ENCODE measurements at places on chromosomes 2 and 18.
A peak's percentile ranks its signal among the peaks of the same experiment; 100 is the strongest.

- no peak for DNase-seq
Observed at GRCh38 chr2:36329251-36329650, 26.3 kb upstream of the CRIM1 start.

- DNase-seq, result peak; percentile 84
Observed at GRCh38 chr2:86105969-86106945, at the start of gene PTCD3. Gene PTCD3 (plus strand): TSS chr2:86106235. CDS start chr2:86106248, 13 bp downstream.

GRCh38 chr2:129762386-129763189, 216.9 kb upstream of the RAB6C start:
- DNase-seq, result no peak

DNA sequence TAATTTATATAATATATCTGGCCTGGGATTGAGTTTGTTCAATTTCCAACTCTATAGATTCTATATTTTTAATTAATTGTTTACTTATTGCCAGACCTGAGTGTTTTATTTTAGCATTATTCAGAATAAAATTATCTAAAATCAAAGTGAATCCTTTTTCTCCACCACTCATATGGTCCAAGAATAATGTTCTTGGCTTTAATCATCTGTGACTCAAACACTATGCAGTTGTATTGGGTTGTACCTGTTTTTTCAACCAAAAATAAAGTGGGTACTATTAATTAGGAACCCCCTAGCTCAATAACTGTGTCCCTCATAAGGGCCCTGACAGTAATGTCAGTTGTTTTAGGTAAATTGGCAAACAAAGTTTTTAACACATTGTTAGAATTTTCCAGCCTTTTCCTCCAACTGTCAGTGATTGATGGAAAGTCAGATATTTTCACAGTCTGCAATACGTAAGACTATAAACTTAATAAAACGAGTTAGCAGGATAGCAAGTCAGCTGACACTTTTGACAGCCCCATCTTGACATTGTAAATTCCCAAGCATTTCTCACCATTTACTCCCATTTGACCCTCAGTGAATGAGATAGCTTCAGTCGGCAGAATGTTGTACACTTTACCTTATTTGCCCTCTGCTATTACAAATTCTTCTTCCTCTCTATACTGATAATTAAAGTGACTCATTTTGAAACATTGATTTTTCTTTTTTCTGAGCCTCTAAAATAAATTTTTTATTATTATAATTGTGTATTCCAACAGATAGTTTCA, 587.4 kb downstream of the METTL4 start:
- DNase-seq, result no peak

- no peak for DNase-seq
Observed at GRCh38 chr2:120866483-120867140, 130.9 kb downstream of the GLI2 start.

GRCh38 chr2:202335791-202336467, 40.2 kb upstream of the BMPR2 start:
- DNase-seq, result no peak

DNA sequence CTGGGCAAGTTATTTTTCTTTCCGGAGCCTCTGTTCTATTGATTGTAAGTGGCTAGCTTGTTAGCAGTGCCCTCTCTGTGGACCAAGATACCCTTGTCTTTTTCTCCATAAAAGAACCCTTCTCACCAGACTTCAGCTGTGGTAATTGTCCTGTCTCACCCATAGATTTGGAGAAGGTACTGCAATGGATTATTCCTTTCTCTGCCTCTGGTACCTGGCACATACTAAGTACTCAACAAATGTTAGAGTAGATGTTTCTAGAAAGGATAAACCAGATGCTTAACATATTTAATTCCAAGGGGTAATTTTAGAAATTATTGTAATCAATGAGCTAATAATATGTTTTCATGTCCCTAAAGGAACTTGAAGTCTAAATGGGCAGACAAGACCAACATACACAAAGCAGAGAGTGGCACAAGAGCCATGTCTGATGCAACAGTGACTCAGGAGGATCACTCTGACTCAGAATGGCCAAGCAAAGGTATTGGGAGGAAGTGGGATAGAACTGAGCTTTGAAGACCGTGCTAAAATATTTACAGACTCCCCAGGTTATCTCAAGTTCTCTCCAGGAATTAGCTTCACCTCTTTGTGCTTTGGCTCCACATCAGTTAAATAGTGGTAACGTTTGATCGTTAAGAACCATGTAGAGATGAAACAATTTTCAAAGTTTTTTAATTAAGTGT, 129.7 kb upstream of the OSR1 start:
- no peak for DNase-seq

DNA sequence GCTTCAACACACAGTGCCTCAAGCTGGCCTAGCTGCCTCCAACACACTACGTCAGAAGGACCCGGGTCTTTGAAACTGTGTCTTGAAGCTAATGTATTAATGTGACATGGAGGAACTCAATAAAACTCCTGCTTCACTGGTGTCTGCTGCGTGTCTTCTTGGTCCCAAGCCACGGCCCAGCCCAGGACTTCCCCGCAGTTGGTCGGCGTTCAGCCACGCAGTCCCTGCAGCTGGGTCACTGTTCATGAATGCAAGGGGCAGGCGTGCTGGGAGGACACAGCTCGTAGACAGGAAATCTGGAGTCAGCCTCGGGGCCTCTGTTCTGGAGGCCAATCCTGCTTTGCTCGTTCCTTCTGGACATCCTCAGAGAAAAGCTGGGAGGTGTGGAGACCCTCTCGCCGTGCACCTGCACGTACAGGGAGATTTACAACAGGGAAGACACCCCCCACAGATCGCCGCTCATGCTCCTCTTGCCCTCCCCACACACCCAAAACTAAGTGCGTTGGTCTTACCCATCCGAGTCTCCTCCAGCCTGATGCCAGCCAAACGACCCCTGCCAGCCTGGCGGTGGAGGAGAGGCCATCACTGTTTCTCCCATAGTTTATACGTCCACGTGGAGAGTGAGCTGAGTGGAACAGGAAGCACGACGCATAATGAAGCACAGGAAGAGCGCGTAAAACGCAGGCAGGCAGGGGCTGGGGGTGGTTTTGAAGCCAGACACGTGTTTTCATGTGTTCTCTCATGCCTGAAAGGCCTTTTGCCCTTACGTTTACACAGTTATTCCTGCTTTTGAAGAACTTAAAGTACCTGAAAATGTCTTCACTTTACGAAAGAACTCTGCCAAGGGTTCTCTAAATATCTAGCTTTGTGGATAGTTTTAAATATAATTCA, 39.7 kb downstream of the ADI1 start:
- DNase-seq, result no peak

- no peak for DNase-seq
Observed at GRCh38 chr2:217899231-217900009, 103.4 kb downstream of the TNS1 start.

GRCh38 chr2:234024304-234024703, 26.2 kb upstream of the SPP2 start:
- no peak for DNase-seq

DNA sequence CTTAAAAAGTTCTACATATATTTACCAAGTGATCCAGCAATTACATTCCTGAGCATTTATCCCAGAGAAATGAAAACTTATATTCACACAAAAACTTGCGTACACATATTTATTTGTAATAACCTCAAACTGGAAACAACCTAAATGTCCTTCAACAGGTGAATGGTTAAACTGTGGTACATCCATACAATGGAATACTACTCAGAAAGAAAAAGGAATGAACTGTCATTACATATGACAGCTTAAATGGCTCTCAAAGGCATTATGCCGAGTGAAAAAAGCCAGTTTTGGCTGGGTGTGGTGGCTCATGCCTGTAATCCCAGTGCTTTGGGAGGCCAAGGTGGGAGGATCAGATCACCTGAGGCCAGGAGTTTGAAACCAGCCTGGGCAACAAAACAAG, 79.1 kb upstream of the DYNC1I2 start:
- DNase-seq, result no peak

DNA sequence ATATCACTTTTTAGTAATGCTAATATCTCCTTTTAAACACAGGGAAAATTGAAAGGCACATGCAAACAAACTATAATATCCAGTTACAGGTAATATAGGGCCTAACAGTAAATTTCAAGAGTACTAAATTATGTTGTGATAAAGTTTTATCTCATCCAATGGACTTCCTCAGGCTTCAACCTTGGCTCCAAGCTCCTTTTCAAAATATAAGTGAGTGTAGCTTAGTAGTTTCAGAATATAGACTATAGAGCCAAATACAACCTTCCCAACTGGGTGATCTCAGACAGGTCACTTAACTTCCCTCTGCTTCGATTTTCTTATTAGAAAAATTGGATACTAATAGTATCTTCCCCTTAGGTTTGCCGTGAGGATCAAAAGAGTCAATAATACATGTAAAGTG, 93.5 kb upstream of the PARD3B start:
- DNase-seq, result no peak

DNA sequence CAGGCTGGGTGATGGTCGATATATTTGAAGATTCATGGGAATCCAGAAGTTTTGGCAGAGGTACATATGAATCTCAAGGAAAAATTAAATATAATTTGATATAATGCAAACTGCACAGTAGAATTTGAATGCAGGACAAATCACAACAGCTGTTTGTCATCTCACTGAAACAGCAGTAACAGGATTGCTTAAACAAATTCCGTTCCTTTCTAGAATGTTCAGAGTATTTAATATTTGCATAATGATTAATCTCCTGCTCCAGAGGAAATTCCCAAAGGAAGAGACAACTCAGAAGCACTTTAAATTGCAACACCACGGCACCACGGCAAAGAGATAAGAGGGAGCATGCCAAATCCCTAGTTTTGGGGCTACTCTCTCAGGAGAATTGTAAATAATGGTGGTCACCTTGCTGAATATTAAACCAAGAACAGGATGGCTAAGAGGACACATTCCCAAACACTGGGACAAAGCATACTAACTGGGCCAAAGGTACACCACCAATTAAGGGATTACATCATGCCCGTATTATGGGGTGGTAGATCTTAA, 67.8 kb upstream of the MAP4K3 start:
- DNase-seq, result no peak

DNA sequence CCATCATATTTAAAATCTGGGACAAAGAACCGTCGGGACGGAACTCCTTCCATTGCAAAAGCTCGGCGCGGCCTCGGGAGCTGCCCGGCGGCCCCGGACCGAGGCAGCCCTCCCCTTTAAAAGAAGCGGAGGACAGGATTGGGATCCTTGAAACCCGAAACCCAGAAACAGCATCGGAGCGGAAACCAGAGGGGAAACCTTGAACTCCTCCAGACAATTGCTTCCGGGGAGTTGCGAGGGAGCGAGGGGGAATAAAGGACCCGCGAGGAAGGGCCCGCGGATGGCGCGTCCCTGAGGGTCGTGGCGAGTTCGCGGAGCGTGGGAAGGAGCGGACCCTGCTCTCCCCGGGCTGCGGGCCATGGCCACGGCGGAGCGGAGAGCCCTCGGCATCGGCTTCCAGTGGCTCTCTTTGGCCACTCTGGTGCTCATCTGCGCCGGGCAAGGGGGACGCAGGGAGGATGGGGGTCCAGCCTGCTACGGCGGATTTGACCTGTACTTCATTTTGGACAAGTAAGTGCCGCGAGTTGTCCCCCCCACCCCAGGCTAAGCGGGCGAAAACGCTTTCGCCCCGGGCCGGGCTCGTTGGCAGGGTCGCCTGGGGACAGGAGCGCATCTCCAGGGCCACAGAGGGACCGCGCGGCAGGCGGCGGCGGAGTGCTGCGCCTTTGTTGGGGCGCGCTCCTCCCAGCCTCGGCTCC, at the start of gene ANTXR1:
Gene ANTXR1, plus strand, starts transcription at position 38 of the 698 bp plus-strand sequence. Its CDS starts 321 bp downstream, at position 359.
- DNase-seq, result no peak

DNA sequence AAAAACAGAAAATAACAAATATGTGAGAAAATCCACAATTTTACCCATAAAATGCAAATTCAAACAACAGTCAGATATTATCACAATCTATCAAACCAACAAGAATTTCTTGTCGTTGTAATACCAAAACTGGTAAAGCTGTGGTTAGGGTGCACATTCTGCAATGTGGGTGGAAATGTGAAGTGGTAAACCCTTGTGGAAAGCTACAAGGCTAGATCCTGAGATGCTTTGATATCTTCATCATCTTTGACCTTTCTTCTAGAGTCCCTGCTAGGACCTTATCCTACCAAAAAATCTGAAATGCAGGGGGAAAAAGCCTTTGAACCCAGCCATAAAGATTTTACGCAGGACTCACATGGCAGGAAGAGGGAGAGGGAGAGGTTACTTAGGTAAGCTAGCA, 17.2 kb upstream of the ATG16L1 start:
- no peak for DNase-seq

DNA sequence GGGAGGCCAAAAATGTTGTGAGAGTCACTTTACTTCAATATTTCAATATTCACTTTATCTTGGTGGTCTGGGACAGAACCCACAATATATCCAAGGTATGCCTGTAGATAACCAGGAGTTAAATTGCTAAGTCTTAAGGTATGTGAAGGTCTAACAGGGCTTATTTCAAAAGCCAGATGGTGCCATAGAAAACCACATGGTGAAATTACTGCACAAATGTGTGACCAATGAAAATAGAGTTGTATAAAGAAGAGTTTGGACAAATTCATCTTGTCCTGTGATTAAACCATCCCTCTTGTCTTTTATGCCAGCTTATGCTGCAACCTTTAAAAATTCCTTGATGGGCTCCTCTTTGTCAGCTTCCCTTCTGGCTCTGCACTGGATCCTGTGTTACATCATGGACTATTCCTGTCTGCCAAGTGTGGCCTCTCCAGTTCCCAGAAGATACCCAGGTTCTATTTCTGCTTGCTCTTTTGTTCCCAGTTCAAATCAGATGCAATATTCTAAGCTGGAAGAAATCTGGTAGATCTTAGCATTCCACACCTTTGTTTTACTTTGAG, 46.8 kb downstream of the ANTXR1 start:
- DNase-seq, result no peak

DNA sequence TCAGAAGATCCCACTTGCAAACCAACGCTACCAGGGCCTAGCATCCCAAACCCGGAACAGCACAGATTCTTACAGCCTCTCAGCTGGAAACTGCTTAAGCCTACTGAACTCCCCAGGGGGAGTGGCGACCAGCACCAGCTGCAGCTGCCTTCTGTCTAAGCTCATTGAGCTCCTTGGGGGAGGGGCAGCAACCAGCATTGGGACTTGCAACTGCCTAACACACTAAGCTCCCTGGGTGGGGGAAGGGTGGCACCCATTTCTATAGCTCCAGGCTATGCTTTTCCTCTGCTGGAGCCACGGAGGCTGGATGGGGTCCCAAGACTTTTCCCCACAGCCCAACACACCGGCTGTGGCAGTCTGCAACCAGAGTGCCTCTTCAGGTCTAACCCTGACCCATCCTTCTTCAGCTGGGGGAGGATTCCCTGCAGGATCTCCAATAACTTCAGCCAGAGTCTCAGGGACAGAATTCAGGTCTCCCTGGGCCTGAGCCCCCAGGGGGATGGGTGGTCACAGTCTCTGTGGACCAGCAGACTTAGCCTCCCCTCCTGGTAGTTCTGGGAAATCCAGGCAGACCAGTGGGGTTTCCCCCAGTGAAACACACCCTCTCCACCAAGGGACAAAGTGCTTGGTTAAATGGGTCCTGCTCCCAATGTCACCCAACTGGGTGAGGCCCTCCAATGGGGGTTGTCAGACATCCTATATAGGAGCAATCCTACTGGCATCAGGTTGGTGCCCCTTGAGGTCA, 45.9 kb upstream of the ITGA4 start:
- DNase-seq, result no peak

- DNase-seq, result no peak
Observed at GRCh38 chr2:100070078-100070477, 72.3 kb downstream of the AFF3 start.

Measured in activated CD8-positive, alpha-beta memory T cell treated with anti-CD3 and anti-CD28 coated beads for 1 hour (primary cell).